ENCODE measurements at places on chromosomes 6 and 20. TPM values are rescaled to one million over a fixed set of nuclear protein-coding genes. Genes with fewer than 3 reads are reported as not detected.

GRCh38 chr6:39889229-39889628, 45.0 kb downstream of the MOCS1 start:
- no peak for DNase-seq

DNA sequence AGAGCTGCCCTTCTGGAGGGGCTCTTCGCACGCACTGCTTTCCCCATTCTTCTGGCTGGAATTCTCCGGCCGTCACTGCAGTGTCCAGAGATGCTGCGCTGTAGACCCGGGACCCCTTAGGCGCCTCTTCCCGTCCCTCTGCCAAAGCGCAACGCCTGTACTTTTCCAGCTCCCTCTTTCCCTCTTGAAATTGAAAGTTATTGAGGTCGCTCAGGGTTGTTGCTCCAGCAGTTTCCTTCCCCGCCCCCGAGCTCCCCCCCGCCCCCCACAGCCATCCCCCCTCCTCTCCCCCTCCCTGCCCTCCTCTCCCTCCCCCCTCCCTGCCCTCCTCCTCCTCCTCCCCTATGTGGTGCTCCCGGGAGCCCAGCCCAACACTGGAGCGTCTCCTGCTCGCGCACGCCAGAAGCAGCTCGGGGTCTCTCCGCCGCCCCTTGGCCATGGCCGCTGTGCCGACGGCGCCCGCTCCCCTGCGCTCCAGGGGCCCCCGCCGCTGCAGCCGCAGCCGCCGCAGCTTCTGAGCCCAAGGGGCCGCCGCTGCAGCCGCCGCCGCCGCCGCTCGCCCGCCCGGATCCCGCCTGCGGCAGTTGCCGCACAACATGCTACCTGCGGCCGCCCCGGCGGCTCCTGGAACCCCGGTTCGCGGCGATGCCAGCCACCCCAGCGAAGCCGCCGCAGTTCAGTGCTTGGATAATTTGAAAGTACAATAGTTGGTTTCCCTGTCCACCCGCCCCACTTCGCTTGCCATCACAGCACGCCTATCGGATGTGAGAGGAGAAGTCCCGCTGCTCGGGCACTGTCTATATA, at the start of gene RSPO3:
RSPO3 (plus strand) TSS at position 374 of the 804 bp plus-strand sequence. CDS start 522 bp downstream, outside the sequence.
- DNase-seq, result no peak

DNA sequence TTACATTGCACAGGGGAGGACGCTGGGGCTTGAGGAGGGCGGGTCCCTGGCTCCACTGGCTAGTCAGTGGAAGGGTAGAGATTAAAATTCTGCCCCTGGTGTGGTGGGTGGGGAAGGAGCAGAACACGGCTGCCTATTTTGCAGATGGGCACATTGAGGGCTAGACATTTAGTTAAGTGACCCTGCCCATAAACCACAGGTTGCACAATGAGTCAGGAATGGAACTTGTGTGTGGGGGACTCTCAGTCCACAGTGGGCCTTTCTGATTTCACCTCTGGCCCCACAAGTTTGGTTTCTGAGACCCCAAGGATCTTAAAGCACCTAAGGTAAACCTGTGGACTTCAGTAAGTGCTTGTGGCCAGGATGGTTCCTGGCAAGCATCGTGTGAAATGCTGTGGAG, 22.0 kb upstream of the CCDC167 start:
- no peak for DNase-seq

GRCh38 chr20:60295214-60295613, 337.0 kb downstream of the CDH26 start:
- DNase-seq, result no peak

DNA sequence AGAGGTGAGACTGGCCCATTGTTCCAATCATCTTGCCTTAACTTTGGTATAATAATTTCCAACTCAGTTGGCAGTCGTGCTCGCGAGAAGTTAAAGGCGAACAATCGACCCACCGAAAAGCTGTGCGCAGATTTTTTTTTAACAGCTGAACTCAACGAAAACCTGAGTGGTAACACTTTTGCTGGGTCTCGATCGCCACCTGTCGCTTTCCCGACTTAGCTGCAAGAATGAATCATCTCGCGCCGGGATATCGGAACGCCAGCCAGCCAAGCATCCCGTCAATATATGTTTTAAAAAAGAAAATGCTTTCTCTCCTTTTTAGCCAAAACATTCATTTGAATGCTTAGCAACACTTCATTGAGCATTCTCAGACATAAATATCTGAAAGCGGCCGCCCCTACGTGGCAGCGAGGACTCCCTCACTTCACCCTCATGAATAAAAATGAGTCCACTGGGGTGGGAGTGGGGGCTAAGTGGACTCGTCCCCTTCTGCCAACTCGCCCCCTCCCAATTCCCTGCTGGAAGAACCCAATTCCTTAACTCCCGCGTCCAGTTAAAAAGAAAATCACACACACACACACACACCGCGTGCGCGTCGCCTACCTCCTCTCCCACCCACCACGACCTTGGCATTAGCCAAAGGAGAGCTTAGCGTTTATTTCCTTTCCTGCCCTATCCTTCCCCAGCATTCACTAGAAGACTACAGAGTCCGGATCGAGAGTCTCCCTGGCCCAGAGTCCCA, 1.5 kb downstream of the COL12A1 start:
- DNase-seq, result peak; percentile 70

- no peak for DNase-seq
These were observed 363.9 kb downstream of the PREX1 start for GRCh38 chr20:48463916-48464315.

DNA sequence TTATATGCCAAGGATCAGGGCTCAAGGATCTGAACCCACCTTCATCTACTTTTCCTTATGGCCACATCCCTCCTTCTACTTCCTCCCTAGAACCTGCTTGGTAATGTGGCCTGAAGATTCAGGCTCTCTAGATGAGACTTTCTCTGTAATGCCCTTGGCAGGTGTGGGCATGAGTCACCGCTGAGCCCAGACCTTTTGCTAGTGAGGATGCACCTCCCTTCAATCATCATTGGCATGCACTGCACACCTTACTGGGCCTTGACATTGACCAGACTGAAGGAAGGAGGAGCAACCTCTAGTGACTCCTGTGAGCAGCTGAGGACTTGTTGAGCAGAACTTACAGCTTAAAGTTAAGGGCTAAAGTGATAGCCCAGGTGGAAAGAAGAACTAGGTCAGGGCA, 405.3 kb downstream of the MAFB start:
- DNase-seq, result no peak

DNA sequence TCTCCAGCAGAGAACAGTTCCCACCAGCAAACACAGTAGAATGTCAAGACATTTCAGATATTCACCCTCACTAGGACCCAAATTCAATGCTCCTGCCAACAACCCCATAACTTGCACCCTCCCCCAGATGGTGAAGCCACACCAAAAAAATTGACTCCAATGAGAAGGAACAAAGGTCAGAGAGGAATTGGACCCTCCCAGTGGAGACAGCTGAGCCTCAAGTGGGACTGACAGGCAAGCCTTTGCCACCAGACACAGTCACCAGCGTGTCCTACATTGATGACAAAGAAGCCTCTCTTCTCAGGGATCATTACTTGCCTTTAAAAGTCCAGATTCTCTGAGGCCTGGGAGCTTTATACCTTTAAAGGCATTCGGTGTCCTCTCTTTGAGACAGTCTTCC, 64.8 kb downstream of the HIVEP2 start:
- no peak for DNase-seq

DNA sequence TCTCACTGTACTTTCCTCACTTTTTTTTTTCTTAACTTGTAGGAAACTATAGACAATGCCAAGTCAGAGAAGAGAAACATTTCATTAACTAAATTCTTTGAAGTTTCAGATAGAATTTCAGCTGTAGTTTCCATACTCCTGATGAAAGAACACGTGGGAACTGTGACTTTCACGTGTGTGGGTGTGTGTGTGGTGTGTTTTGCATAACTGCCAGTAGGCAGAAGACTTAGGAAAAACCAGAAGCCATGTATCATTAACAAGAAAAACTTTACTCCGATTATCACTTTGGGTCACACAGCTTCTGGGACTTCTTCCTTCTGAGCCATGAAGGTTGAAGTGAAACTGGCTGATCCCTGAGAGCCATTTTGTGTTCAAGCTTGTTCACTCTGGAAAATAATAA, 483.3 kb downstream of the TFAP2B start:
- no peak for DNase-seq

DNA sequence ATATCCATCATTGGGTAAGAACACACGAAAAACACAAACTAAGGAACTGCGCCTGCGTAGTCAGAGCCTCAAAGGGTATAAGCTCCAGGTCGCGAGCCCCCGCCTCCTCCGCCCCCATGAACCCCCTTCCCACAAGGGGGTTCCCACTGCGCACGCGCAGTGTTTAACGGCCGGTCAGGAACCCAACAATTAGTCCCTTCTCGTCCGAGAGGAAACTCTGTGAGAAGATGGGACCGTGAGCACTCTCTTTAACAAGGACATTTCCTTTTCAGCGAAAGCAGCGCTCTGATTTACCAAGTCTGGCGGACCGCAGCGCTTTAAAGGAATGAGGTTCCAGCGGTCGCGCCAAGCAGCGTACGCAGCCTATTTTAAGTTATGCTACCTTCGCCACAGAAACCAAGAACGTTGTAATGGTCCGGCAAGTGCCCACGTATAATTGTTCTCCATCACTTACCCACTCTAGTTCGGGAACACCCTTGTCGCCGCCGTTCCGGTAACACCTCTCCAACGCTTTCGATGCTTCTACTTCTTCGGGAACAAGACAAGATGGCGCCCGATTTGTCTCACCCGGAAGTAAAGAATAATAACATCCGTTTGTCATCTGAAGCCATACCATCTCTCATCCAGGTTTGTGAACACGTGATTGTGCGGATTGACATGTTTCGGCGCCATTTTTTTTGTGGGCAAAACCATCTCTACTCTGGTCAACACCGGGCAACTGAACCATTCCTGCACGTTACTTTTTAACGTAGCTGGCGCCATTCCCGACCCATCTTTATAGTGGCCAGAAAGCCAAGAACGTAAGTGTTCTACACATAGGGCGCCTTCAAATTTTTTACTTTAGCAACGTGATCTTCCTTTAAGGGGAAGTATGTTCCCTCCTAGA, at the start of gene PNISR:
PNISR (minus strand) TSS at position 548 of the 886 bp plus-strand sequence. CDS start 10,649 bp downstream, outside the sequence.
- DNase-seq, result peak; percentile 97

DNA sequence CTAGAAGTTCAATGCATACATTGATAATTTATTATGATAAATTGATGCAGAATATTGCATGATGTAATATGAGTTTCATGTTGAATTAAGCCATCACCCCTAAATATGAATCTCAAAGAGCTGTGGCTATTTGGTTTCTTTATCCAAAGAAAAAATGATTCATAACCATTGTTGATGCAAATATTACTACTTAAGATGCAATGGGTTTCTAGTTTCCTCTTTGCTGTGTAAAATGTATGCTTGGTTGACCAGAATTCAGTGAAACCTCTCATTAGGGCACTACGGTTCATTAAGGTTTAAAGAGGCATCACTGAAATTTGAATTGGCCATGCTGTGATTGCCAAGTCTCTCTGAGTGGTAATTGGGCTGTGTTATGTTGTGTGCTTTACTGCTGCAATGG, 492.5 kb upstream of the FLRT3 start:
- no peak for DNase-seq

DNA sequence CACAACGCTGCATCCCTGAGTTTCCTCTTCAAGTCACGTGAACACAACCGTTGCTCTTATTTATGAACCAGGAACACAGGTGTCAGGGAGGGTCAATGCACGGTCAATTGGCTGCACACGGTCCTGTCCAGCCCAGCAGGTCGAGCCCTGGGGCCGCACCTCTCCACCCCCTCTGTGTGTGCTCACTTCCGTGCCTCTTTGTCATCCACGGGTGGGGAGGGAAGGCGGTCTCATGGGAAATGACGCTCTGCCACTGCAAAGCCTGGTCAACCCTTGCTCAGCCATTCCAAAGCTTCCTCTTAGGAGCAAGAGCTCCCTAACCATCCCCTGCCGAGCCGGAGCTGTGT, 38.7 kb downstream of the DACT2 start:
- DNase-seq, result no peak

DNA sequence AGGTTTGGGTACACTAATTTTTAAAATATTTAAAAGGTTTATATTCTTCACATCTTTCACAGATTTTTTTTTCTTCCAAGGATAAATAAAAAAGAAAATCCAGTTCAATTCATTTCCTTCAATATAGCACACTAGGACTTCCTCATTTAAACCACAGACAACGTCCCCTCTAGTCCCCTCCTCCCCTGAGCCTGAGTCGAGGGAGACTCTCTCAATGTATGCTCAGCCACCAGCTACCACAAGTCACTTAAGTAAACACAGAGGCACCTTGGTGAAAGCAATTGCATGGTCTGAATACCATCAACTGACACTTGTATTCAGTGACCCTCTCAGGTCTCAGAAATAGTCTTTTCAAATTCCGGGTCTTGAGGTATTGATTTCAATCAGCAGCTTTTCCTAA, 88.6 kb downstream of the SIM1 start:
- DNase-seq, result no peak

DNA sequence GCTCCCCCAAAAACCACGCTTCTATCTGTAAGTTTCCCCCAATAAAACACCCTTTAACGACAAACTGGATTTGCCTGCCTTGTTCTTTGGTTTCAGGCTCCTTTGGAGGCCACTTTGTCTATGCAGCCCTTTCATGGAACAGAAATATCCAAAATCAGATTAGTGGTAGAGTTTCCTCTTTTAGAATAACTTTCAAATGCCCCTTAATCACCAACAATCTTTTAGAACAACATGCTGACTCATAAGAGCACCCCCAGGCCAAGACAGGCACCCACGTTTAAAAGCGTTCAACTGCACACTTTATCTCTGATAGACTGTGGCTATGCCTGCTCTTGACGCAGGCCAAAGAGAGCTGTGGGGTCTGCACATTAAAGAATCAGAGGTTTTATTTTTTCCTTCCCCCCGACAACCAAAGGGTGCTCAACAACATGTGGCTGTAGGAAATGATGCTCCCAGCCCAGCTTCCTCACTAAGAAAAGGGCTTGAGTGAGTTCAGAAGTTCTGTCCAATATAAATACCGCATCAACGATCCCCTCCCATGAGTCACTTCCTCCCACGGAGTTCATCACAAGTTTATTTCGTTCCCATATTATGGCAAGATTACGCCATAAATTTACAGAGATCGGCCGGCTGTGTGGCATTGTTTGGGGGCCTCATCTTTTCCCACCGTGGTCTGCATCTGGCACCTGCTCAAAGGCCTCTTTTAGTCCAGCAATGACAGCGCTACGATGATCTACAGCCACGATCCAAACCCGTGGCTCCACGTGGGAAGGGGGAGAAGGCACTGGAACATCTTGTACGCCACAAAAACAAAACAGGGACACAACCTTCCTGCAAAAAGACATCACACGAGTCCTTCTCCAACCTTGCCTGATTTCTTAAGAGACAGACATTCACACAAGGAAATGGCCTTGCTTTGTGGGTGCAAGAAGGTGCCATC, 88.8 kb upstream of the NFATC2 start:
- peak; percentile 74 for DNase-seq

- no peak for DNase-seq
These were observed 198.1 kb downstream of the MYLK4 start for GRCh38 chr6:2552526-2553154.

PTCRA gene
- not detected for total RNA-seq

SCRT2 gene
- total RNA-seq, result not detected

GSTA2 gene
- not detected for total RNA-seq

C6orf132 gene
- 1.5 TPM for total RNA-seq

WFDC8 gene
- not detected for total RNA-seq
